Gastrocnemius medialis (tissue), 4 donors: ENCODE measurements at places on chromosomes 11 and 22. TPM values are rescaled to one million over a fixed set of nuclear protein-coding genes. Genes with fewer than 3 reads are reported as not detected.
A peak's percentile ranks its signal among the peaks of the same experiment; 100 is the strongest.

SERHL2 gene
- 0.84 TPM for total RNA-seq

FAT3 gene
- 0.36 TPM for total RNA-seq

SCGB1D2 gene
- 2.2 TPM for total RNA-seq

OR51B5 gene
- not detected for total RNA-seq

SMTNL1 gene
- total RNA-seq, result 43.9 TPM

SCUBE2 gene
- 0.24 TPM for total RNA-seq

MUC5B gene
- 0.17 TPM for total RNA-seq

GDPD4 gene
- not detected for total RNA-seq

TMEM191B gene
- not detected for total RNA-seq

CCDC116 gene
- 0.20 TPM for total RNA-seq

FGF19 gene
- total RNA-seq, result not detected

KDM4D gene
- total RNA-seq, result 0.18 TPM

DNA sequence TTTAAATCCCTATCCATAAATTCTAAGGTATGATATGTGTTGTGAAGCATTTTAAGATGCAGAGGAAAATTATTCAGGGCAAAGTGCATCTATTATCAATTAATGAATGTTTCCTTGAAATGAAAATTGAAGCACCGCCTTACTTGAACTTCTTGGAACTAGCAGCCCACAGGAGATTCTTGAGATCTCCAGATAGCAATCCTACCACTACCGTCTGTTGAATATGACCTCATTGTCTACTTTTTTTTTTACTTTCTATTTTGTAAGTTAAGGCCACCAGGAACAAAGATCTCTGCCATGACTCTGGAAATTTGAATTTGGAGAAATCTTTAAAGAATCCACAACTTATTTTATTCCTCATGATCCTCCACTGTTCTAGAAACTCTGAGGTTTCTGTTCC lies 808.7 kb downstream of the KCNA4 start:
- DNase-seq, result no peak
- no peaks in the 10 kb centered on the region for H3K4me1 ChIP-seq
- no peaks in the 10 kb centered on the region for H3K27me3 ChIP-seq
- H3K36me3 ChIP-seq, result no peaks in the 10 kb centered on the region
- H3K4me3 ChIP-seq, result no peak overlapping the region

GRCh38 chr11:846496-847098 lies 3.9 kb downstream of the TSPAN4 start:
- H3K36me3 ChIP-seq, result no peaks in the 10 kb centered on the region
- H3K4me1 ChIP-seq, result peaks cover 37% of the 10 kb centered on the region
- H3K4me3 ChIP-seq, result no peak overlapping the region
- no peak for DNase-seq

DNA sequence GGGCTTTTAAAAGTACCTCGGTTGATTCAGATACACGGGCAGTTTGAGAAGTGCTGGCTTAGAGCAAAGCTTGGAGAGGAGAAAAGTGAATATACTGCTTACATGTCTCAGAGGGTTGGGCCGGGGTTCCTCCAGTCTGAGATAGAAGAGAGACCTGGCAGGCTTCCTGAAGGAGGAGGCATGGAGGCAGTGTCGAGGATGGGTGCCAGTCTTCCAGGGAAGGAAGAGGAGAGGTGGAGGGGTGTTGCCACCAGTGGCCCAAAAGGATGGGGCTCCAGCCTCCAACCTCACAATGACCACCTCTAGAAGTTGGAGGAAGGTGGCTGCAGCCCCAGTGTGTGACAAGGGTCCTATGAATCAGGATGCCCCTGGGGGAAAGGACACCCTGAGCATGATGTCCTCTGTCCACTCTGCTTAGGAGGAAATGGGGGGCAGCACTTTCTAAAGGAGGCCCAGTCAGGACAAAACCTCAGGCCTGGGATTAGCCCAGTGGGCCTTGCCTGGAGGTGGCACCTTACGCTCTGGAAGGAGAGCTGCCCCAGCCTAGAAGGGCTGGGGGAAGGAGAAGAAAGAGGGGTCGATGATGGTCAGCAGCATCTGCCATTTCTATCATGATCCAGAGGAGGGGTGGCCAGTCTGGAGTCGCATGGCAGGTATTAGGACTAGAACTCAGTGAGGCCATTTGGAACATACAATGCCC lies 65.2 kb downstream of the CD82 start:
- no peak for DNase-seq
- H3K4me1 ChIP-seq, result peaks cover 25% of the 10 kb centered on the region
- H3K27me3 ChIP-seq, result no peaks in the 10 kb centered on the region
- no peak overlapping the region for H3K27ac ChIP-seq
- no peak overlapping the region for H3K4me3 ChIP-seq
- H3K36me3 ChIP-seq, result no peaks in the 10 kb centered on the region

DNA sequence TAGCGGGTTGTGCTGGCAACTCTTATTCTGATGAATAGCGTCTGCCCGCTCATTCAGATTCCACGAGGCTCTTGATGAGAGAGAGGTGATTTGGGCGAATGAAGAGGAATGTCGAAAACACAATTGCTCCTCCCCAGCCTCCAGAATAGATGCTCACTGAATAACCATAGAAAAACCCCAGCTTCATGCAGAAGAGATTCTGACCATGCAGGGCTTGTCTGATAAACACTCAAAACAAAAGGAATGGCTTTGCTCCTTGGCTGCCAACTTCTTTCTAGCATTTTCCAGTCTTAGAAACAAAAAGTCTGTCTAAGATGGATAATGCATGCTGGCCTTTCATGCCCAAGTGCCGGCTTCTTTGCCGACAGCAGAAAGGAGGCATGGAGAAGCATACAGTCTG lies 569.5 kb downstream of the MN1 start:
- no peak for DNase-seq
- H3K4me3 ChIP-seq, result no peak overlapping the region
- no peaks in the 10 kb centered on the region for H3K36me3 ChIP-seq
- no peak overlapping the region for H3K27ac ChIP-seq
- no peaks in the 10 kb centered on the region for H3K4me1 ChIP-seq
- peaks cover 10% of the 10 kb centered on the region for H3K27me3 ChIP-seq

DNA sequence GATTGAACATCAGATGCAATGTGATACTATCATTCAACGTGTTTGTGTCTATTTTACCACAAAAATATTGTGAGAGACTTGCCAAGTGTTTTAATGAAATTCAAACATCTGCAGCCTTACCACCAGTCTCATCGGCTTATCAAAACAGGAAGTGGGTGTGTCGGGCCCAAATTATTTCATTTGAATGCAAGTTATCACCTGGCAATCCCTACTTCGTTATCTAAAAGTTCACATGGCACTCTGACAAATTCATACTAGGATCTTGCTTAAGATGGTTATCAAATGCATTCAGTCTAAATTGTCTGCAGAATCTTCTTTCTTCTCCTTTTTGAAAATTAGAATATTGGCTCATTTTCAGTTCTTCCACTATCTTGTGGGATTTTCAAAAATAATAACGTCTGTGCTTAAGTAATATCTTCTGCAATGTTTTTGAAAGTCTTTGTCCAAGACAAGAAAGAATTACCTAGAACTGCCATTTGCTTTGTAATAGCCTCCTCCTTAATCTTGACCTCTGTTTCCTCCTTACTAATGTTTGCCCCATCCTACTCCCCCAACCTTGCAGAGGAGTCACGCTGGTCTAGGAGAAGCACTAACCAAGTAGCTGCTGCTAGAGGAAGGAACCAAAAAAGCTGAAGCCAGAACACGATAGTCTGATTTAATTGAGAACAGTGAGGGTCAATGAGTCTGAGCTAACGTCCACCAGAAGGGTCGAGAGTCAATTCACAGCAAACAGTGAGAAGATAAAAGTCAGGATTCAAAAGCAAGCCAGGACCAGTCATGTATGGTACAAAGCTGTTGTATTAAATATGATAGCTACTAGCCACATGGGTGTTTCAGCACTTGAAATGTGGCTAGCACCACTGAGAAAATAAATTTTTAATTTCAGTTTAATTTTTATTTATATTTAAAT lies 10.2 kb upstream of the BIRC3 start:
- no peaks in the 10 kb centered on the region for H3K27me3 ChIP-seq
- H3K4me3 ChIP-seq, result no peak overlapping the region
- no peak overlapping the region for H3K27ac ChIP-seq
- H3K4me1 ChIP-seq, result no peaks in the 10 kb centered on the region
- H3K36me3 ChIP-seq, result no peaks in the 10 kb centered on the region

- peak; percentile 15 for DNase-seq
- H3K4me1 ChIP-seq, result peaks cover 26% of the 10 kb centered on the region
- H3K4me3 ChIP-seq, result peak overlapping the region; percentile 76
- no peaks in the 10 kb centered on the region for H3K36me3 ChIP-seq
These were observed 720 bp downstream of the PACS1 start for GRCh38 chr11:66070604-66071380.

DNA sequence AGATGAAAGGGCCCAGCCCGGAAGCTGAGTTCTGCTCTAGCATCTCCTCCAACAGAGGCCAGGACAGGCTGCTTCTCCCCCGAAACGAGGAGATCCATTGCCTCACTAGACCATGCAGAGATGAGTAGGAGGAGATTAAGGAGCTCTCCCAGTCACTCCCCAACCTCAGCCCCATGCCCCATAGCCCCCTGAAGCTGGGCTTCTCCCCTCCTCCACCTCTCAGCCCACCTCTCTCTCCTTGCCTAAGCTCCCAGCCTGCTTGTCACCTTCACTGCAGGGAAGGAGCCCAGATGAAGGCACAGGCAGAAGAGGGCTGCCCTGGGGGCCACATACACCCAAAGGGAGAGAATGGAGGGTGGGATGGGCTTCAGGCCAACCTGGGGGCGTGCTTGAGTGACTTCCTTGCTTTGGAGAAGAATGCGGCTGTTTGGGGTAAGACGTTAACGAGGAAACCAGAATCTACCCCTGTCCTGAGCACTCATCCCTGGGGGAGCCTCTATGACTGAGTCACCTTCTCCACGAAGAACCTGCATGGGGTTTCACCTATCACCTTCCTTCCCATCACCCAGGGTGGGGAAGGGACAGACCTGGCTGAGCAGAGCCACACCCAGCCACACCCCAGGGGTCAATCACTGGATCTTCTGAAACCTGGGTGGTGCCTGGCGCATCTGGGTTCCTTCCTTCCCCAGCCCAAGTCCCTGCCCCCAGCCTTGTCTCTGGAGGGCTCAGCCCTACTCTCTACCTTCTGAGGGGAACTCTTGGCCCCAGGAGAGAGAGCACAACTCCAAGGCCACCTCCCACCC lies 11.6 kb upstream of the GNAZ start:
- H3K27ac ChIP-seq, result no peak overlapping the region
- H3K36me3 ChIP-seq, result no peaks in the 10 kb centered on the region
- H3K27me3 ChIP-seq, result no peaks in the 10 kb centered on the region
- H3K4me1 ChIP-seq, result no peaks in the 10 kb centered on the region
- no peak overlapping the region for H3K4me3 ChIP-seq

- no peak overlapping the region for H3K4me3 ChIP-seq
- H3K36me3 ChIP-seq, result no peaks in the 10 kb centered on the region
- H3K27me3 ChIP-seq, result no peaks in the 10 kb centered on the region
- H3K4me1 ChIP-seq, result no peaks in the 10 kb centered on the region
These were observed 57.8 kb downstream of the OTOG start for GRCh38 chr11:17604915-17605233.

DNA sequence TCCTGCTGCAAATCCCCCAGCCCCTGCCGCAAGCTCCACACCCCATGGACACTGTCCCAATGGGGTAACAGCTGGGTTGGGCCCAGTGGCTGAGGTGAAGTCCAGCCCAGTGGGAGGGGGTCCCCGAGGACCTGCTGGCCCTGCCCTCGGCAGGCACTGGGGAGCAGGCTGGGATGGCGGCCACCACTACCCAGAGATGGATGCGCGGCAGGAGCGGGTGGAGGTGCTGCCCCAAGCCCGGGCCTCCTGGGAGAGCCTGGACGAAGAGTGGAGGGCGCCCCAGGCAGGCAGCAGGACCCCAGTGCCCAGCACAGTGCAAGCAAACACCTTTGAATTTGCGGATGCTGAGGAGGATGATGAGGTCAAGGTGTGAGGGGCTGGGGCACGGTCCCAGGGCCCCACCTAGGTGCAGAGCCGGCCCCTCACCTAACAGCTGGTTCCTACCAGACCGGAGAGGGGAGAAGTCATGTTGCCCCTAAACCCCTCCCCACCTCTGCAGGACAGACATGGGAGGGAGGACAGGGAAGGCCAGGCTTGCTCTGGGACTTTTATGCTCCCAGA lies 8.2 kb downstream of the CDC42EP1 start:
- H3K4me1 ChIP-seq, result peaks cover 6% of the 10 kb centered on the region
- H3K27me3 ChIP-seq, result peaks cover 9% of the 10 kb centered on the region
- DNase-seq, result no peak
- no peaks in the 10 kb centered on the region for H3K36me3 ChIP-seq

DNA sequence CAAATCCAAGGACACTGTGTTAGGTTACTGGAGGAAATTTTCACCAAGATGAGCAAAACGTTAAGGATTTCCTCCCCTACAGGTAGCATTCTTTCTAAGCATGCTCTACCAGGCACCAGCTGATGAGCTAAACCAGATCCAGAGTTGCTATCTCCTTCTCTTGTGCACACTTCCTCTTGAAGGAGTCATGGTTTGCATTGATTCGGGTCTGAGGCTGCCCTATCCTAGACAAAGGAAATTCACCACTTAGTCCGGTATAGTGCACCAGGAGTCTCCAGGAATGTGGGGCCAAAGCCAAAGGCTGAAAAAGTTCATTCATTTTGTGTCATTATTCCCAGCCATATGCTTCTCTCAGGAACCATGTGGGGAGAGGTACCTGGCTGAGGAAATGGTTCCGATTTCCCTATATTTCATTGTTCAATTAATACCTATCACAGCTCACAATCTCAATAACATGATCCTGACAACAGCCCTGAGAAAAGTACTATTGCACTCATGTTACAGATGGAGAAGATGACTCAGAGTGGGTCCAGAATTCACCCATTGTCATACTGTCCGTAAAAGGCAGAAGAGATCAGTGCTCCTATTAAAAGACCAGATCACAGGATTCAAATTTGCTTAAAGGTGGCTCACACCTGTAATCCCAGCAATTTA lies 39.1 kb downstream of the SLC35F2 start:
- H3K4me1 ChIP-seq, result no peaks in the 10 kb centered on the region
- no peaks in the 10 kb centered on the region for H3K27me3 ChIP-seq
- no peak overlapping the region for H3K4me3 ChIP-seq
- no peaks in the 10 kb centered on the region for H3K36me3 ChIP-seq

- H3K4me3 ChIP-seq, result no peak overlapping the region
- H3K4me1 ChIP-seq, result no peaks in the 10 kb centered on the region
- H3K36me3 ChIP-seq, result peaks cover 2% of the 10 kb centered on the region
- no peak overlapping the region for H3K27ac ChIP-seq
- DNase-seq, result no peak
These were observed 42.9 kb downstream of the PRDM10 start for GRCh38 chr11:129959687-129960086.

GRCh38 chr11:102268083-102268984 lies 49.0 kb upstream of the BIRC3 start:
- no peaks in the 10 kb centered on the region for H3K27me3 ChIP-seq
- peak overlapping the region; percentile 70 for H3K4me3 ChIP-seq
- DNase-seq, result peak; percentile 91
- H3K27ac ChIP-seq, result peak overlapping the region; percentile 66
- H3K36me3 ChIP-seq, result no peaks in the 10 kb centered on the region

DNA sequence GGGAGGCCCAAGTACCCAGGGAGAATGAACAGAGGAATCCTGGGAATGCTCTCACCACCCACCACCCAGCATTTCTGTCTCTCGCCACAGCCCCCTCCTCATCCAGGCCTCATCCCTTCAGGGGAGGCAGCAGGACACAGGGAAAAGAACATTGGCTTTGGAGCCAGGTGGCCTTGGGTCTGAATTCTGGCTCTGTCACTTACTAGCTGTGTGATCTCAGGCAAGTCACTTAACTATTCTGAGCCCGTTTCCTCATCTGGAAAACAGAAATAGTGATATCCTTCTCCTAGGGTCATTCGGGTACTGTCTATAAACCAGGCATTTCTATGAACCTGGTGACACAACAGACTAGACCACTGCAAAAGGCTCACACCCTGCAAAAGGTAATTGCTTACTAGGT lies 22.1 kb downstream of the CHRDL2 start:
- no peaks in the 10 kb centered on the region for H3K4me1 ChIP-seq
- no peaks in the 10 kb centered on the region for H3K36me3 ChIP-seq
- H3K27ac ChIP-seq, result no peak overlapping the region
- H3K27me3 ChIP-seq, result no peaks in the 10 kb centered on the region
- H3K4me3 ChIP-seq, result no peak overlapping the region
